ENCODE measurements at places on chromosomes 6 and 20. TPM values are rescaled to one million over a fixed set of nuclear protein-coding genes. Genes with fewer than 3 reads are reported as not detected.
A peak's percentile ranks its signal among the peaks of the same experiment; 100 is the strongest.

DNA sequence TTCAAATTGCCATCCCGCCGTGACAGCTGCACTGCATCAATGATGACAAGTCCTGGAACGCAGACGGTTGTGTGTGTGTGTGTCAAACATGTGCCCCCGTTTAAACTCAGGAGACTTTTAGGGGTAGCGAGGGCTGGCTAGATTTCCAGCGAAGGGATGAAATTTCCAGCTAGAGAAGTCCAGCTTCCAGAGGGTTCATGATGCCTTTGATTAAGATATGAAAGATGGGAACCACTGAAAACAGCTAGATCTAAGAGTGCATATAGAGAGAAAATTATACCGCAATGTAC is 644 bp downstream of the KIZ start:
- peaks cover 2% of the 10 kb centered on the region for H3K4me1 ChIP-seq
- H3K27ac ChIP-seq, result no peak overlapping the region
- H3K27me3 ChIP-seq, result no peaks in the 10 kb centered on the region
- no peaks in the 10 kb centered on the region for H3K36me3 ChIP-seq

- H3K27me3 ChIP-seq, result peaks cover 6% of the 10 kb centered on the region
- DNase-seq, result no peak
- H3K4me3 ChIP-seq, result no peak overlapping the region
- H3K4me1 ChIP-seq, result peaks cover 10% of the 10 kb centered on the region
- no peaks in the 10 kb centered on the region for H3K36me3 ChIP-seq
Observed at GRCh38 chr20:25199473-25200260, 4.2 kb downstream of the ENTPD6 start.

- H3K27me3 ChIP-seq, result no peaks in the 10 kb centered on the region
- no peaks in the 10 kb centered on the region for H3K36me3 ChIP-seq
- DNase-seq, result no peak
- H3K4me3 ChIP-seq, result no peak overlapping the region
- no peak overlapping the region for H3K27ac ChIP-seq
Observed at GRCh38 chr6:3791526-3792203, 40.2 kb upstream of the PXDC1 start.

DNA sequence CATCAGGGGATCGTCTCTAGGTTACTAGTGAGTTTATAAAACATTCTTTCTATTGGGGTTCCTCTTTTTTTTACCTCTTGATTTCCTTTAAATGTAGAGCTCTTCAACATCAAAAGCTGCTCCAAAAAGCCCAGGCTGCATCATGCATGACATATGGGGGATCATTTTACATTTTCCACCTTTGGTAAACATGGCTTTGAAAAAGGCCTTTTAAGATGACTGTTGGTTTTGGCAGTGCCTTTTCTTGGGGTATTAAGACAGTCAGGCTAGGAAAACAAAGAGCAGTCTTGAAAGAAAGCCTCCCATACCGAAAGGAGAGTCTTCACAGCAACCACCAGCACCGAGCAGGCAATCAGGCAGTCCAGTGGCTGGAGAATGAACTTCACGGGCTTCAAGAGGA is 73.2 kb downstream of the NPEPL1 start:
- no peak overlapping the region for H3K27ac ChIP-seq
- DNase-seq, result no peak
- H3K27me3 ChIP-seq, result no peaks in the 10 kb centered on the region
- no peaks in the 10 kb centered on the region for H3K4me1 ChIP-seq
- no peak overlapping the region for H3K4me3 ChIP-seq

GRCh38 chr20:49916146-49917002 is 1.0 kb upstream of the SPATA2 start:
- no peaks in the 10 kb centered on the region for H3K4me1 ChIP-seq
- no peak for DNase-seq
- peak overlapping the region; percentile 99 for H3K4me3 ChIP-seq
- H3K27ac ChIP-seq, result no peak overlapping the region
- H3K27me3 ChIP-seq, result no peaks in the 10 kb centered on the region

DNA sequence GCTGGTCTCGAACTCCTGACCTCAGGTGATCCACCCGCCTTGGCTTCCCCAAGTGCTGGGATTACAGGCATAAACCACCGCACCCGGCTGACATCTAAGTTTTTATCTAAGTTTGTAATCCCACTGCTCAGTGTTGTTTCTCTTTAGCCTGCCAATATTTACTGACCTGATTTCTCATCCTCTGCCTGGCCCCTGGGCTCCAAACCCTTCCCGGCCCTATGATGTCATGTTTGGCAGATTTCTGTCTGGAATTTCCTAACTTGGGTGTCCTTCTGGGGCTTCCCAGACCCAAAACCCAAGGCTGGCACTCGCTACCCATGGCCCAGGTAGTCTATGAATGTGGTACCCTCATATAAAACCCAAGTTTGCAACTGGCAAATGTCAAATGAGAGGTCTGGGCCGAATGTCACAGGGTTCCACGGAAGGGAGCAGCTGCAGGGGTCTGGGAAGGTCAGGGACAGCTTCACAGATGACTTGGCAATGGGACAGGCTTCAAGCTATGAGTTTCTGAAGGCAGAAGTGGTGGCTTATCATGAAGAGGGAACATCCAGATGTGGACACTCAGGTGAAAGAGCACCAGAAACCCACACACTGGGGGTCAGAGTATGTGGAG is 54.9 kb downstream of the TMEM170B start:
- DNase-seq, result no peak
- H3K27ac ChIP-seq, result no peak overlapping the region
- H3K36me3 ChIP-seq, result no peaks in the 10 kb centered on the region
- H3K27me3 ChIP-seq, result no peaks in the 10 kb centered on the region
- peaks cover 2% of the 10 kb centered on the region for H3K4me1 ChIP-seq

DNA sequence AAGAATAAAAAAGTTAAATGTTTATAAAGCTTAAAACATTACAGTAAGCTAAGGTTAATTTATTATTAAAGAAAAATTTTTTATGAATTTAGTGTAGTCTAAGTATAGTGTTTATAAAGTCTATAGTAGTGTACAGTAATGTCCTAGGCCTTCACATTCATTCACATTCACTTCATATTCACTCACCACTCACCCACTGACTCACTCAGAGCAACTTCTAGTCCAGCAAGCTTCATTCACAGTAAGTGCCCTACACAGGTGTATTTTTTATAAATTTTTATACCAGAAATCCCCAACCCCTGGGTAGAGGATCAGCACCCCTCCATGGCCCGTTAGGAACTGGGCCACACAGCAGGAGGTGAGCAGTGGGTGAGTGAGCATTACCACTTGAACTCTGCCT is 24.3 kb upstream of the ADGRF1 start:
- DNase-seq, result no peak
- H3K4me3 ChIP-seq, result no peak overlapping the region
- H3K36me3 ChIP-seq, result no peaks in the 10 kb centered on the region
- H3K27me3 ChIP-seq, result no peaks in the 10 kb centered on the region

GRCh38 chr6:168708984-168709383 is 268.0 kb downstream of the SMOC2 start:
- H3K4me3 ChIP-seq, result no peak overlapping the region
- H3K27me3 ChIP-seq, result 0 out of 2 replicates have a peak, but pooled peaks cover 2% of the 10 kb centered on the region

GRCh38 chr6:20464041-20464440 is 62.4 kb downstream of the E2F3 start:
- no peaks in the 10 kb centered on the region for H3K36me3 ChIP-seq
- no peak overlapping the region for H3K27ac ChIP-seq
- H3K4me1 ChIP-seq, result peaks cover 15% of the 10 kb centered on the region

- H3K4me3 ChIP-seq, result no peak overlapping the region
- no peaks in the 10 kb centered on the region for H3K27me3 ChIP-seq
- no peaks in the 10 kb centered on the region for H3K36me3 ChIP-seq
- DNase-seq, result no peak
- H3K27ac ChIP-seq, result no peak overlapping the region
Observed at GRCh38 chr6:20946022-20946421, 411.8 kb downstream of the CDKAL1 start.

DNA sequence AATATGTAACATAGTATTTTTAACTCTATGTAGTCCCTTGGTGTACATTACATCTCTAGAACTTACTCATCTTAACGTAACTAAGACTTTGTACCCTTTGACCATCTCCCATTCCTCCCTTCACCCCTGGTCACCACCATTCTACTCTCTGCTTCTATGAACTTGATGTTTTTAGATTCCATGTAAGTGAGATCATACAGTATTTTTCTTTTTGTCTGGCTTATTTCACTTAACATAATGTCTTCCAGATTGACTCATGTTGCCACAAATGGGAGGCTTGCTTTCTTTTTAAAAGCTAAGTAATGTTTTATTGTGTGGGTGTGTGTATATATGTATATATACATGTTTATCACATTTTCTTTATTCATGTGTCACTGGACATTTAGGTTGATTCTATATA is 55.8 kb downstream of the TMEM200A start:
- H3K4me3 ChIP-seq, result no peak overlapping the region
- no peaks in the 10 kb centered on the region for H3K36me3 ChIP-seq
- DNase-seq, result no peak
- H3K4me1 ChIP-seq, result peaks cover 5% of the 10 kb centered on the region

DNA sequence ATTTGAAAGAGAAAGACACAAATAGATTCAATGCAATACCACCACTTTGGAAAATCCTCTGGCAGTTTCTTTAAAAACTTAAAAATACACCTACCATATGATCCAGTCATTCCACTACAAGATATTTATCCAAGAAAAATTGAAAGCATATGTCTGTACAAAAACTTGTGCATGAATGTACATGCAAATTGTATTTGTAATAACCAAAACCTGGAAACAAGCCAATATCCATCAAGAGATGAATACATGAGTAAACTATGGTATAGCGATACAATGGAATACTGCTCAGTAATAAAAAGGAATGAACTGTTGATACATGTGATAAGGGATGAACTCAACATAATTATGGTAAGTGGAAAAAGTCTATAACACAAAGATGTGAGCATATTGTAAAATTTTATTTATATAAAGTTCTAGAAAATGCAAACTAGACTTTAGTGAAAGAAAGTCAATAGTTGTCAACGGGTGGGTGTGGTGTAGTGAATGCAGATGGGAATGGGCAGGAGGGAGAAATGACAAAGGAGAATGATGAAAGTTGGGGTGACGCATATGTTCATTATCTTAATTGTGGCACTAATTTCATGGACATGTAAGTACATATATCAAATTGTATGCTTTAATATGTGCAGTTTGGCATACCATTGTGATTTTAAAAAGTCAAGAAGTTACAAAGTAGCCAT is 347.5 kb downstream of the SAMD5 start:
- H3K4me1 ChIP-seq, result no peaks in the 10 kb centered on the region
- H3K36me3 ChIP-seq, result no peaks in the 10 kb centered on the region
- H3K4me3 ChIP-seq, result no peak overlapping the region
- DNase-seq, result no peak

DNA sequence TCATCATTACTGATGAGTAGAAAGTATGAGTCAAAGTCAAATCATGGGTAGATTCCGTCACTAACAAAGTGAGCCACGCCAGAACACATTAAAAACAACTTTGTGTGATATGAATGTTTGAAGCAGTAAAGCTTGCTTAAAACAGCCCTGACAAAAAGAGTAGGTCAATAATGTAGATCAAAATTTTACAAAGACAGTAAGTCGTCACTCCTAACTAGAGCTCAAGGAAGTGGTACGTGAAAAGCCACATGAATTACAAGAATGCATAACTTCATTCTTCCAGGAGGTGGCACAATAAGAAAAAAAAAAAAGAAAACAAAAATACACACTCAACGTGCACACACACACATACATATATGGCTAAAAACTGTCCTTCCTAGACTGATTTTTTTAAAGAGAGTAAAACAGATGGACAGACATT is 69.9 kb downstream of the HACE1 start:
- no peaks in the 10 kb centered on the region for H3K27me3 ChIP-seq
- no peaks in the 10 kb centered on the region for H3K4me1 ChIP-seq
- DNase-seq, result no peak
- no peak overlapping the region for H3K4me3 ChIP-seq

DNA sequence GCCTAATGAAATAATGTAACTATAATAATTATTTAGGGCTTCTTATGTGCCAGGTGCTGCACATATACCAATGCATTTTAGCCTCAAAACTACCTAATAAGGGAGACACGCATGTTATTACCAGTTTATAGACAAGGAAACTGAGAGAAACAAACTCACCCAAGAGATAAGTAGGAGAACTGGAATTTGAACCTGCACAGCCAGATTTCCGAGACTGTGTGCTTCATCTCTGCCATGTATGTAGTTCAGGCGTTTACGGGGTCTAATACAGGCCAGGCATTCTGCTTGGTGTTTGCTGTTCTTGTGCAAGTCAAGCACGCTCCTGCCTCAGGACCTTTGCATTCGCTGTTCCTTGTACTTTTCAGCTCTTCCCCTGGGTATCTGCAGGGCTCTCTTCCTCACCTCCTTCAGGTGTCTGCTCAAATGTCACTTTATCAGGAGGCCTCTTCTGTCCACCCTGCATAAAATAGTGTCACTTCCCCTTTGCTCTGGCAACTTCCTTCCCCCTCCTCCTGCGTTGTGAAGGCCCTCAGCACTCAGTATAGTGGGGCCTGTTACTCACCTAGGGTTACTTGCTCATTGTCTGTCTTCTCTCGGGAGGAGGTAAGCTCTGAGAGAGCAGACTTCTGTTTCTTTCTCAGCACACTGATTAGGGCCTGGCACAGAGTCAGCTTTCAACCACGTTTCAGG is 6.1 kb upstream of the NSFL1C start:
- H3K4me3 ChIP-seq, result no peak overlapping the region
- H3K36me3 ChIP-seq, result no peaks in the 10 kb centered on the region
- no peak for DNase-seq
- no peak overlapping the region for H3K27ac ChIP-seq

The GSTA1 gene
- not detected for total RNA-seq

The CRIP3 gene
- total RNA-seq, result 46.3 TPM

The HLA-DQA1 gene
- not detected for total RNA-seq

The CNR1 gene
- 3.1 TPM for total RNA-seq

The NKAIN4 gene
- 6.9 TPM for total RNA-seq
